Stimulated activated CD4-positive, alpha-beta T cell treated with anti-CD3 and anti-CD28 coated beads, Interleukin-15, amount 100 ng/mL, for 48 hours (primary cell): ENCODE measurements at places on chromosomes 2 and 18.

- no peak for DNase-seq
These were observed 25.5 kb downstream of the CHST10 start for GRCh38 chr2:100391735-100392515.

- DNase-seq: no peak
These were observed 50.9 kb downstream of the HK2 start for GRCh38 chr2:74884866-74885265.

DNA sequence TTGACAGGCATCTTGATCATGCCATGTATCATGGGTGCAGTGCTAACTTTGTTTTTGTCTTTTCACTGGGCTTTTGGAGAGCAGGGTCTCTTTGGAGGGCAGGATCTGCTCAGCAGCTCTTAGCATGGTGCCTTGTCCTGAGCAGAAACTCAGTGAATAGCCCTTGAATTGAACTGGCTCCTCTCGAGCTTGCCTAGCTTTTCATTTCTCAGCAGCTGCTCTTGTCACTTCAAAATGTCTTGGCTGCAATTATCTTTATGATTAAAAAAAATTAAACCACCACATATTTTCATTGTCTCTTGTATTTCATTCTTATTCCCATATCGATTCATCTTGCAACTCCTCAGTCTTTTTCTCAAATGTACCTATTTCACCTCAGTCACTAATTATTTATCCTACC is 50.5 kb downstream of the CCDC85A start:
- DNase-seq: no peak

- no peak for DNase-seq
These were observed 48.0 kb downstream of the ARHGAP15 start for GRCh38 chr2:143177096-143177786.

GRCh38 chr2:9251154-9252001 is 44.8 kb downstream of the ASAP2 start:
- DNase-seq: no peak

- DNase-seq: no peak
These were observed 419.3 kb upstream of the TNP1 start for GRCh38 chr2:217279140-217279539.

DNA sequence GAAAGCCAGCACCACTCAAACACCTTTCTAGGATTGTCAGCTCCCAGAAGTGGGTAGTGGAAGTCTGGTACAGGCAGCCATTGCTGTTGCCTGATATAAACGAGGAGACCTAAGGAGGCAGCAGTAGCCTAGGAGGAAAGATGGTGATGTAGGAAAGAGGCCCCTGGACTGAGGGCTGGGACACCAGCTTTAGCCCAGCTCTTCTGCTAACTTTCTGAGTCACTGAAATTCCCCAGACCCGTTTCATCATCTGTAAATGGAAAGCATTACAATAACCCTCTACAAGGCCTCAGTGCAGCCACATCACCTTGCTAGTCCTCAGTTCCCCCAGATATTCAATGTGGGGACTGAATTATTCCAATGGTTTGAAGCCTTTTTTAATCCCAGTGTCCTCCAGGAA is 336.5 kb downstream of the TNS1 start:
- no peak for DNase-seq

- no peak for DNase-seq
These were observed 80.4 kb downstream of the POLR1A start for GRCh38 chr2:86025229-86025820.

DNA sequence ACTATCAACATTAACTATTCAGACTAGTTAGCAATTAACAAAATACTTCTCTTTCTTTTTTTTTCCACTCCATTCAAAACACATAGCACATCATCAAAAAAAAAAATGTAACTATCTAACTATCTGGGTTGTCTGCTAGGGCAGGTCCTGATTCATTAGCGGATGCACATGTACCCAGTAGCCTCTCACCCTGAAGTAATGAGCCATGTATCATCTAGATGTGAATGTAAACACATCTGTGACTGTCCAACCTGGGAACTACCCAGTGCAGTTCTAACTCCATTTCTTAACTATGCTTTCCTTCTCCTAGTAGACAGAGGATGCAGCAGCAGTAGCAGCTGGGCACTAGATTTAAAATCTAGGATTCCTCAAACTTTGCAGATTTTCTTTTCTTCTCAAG is 183.1 kb upstream of the PIK3C3 start:
- no peak for DNase-seq

- no peak for DNase-seq
These were observed 108.1 kb downstream of the NUP35 start for GRCh38 chr2:183232161-183232865.

DNA sequence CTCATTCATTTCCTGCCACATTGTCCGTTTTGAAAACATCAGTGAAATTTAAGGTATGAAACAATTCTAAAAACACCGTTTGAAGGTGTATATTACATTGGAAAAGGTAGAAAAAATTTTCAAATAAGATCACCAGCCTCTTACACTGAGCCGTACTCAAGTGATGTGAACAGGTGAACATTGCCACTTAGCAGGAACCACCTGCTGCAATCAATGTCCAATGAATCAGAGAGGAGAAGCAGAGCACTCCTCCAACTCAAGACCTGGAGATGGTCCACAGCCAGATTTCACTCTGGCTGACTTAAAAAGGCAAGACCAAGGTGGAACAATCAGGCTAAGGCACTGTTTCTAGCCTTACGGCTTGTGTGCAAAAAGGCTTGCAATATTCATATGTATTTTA is 110.3 kb upstream of the TTN start:
- DNase-seq: no peak

GRCh38 chr2:287471-287885 is 413 bp downstream of the ALKAL2 start:
- DNase-seq: no peak

DNA sequence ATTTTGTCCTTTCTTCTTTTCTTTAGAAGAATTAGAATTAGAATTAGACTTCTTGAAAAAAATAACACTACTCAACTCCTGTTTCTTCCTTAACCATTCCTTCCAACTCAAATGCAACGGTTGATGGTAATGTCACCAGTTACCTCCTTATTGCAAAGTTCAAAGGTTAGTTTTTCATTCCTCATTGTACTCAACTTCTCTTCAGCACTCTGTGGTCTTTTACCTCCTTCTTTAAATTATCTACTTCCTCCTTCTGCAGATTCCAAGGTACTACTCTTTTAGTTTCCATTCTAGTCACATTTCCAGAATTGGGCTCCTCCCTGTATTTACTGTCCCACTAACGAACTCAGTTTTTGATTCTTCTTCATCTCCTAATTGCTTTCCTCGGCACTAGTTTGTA is 700.7 kb downstream of the SATB2 start:
- DNase-seq: no peak

GRCh38 chr2:25240636-25241035 is 72.3 kb upstream of the POMC start:
- DNase-seq: no peak

DNA sequence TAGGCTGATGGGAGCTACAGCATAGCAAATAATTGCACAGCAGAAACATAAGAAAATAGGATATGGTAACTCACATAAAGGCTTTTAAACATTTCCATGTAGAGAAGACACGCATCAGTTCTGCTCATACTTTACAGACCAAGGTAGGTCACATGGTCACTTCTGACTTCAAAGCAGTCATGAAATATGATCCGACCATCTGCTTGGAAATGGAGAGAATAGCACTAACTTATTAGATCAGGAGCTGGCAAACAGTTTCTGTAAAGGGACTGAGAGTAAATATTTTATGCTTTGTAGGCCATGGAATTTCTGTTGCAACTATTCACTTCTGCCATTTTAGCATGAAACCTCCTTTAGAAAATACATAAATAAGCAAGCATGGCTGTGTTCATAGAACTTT is 936.6 kb upstream of the FANCL start:
- no peak for DNase-seq

GRCh38 chr2:134683561-134684112 is 35.2 kb downstream of the TMEM163 start:
- DNase-seq: peak; percentile 10

- DNase-seq: no peak
These were observed 7.3 kb upstream of the ETAA1 start for GRCh38 chr2:67389788-67390187.

DNA sequence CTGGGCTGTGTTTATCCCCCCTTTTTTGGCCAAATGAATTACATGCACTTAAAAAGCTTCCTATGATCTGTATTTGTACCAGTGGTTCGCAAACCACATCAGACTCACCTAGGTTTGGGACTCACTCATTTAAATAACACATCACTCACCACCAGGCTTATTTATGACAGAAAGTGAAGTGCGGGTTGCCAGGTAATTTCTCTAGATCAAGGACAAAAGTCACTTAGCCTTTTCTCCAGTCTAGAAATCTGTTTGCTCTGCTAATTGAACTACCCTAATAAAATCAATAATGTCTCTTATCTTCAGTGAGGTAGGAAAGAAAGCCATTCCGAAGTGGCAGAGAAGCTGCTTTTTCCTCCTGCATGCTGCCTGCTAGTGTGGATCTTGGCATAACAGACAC is 88.1 kb upstream of the SLC8A1 start:
- DNase-seq: no peak

- DNase-seq: no peak
These were observed 17.1 kb upstream of the VPS4B start for GRCh38 chr18:63439334-63439733.

GRCh38 chr2:48080534-48081316 is 174.4 kb upstream of the FBXO11 start:
- DNase-seq: no peak

DNA sequence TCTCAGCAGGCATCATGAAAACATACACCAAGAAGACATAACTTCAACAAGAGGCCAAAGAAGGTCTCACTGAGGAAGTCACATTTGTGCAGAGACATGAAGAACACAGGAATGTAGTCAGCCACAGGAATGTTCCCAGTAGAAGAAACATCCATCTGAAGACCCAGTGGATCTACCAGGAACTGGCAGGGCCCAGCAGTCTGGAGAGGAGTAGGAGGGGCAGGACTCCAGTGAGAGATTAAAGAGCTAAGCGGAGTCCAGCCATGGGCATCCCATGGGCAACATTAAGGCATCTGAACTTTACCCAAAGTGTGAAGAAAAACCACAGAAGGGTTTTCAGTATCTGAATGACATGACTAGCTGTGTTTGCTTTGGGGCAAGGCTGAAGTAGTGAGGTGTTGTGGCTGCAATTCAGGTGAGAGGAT is 103.1 kb downstream of the UPP2 start:
- DNase-seq: no peak

DNA sequence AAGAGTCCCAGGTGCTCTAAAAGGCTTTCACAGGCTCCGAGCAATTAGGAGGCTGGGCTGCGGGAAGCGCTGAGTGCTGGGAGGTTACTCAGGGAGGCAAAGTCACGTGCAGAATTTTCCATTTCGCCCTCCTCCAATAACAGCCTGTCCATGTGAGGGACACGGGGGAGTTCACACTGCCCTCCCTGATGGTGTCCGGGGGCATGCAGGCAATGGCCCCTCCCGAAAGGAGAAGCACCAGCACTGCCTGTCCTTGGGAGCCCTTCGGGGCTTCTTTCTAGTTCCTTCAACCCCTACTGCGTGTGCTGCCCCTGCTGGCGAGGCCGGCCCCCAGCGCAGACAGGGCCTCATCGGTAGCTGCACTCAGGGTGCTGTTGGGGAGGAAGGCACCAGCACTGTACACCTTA is 63.1 kb upstream of the HPCAL1 start:
- DNase-seq: no peak

DNA sequence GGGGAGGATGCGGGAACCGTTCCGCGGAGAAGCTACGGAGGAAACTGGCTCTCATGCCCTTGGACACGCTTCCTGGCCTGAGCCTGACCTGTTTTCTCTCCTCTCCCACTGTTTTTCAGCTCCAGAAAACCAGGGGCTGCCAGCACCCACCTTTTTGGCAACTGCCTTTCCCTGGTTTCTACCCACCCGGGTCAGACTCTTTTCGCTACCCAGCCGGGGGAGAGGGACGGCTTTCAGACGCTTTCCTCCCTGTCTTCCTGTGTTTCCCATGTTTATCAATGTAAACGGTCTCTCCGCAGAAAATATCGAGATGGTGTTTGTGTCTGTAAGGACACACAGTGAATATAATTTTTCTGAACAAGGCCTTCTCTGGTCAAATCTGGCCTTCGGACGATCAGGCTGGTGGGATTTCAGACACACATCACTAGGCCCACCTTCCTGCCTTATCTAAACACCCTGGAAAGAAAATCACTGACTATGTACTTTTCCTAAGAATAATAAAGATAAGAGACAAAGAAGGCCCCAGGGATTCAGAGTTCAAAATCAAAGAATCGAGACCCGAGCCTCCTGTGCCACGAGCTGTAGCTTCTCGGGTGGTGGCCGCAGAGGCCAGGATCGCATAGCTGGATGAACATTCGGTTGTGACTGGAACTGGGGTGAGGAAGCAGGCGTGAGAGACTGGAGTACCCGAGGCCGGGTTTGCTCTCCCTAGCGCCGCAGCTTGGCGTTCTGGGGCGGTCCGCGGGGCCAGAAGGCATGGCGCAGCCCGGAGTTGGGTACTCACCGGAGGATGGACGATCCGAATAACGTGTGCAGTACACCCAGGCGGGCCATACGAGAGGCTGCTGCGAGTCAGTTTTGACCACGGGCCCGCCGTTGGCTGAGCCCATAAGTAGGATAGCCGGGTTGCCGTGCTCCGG is 1.7 kb downstream of the EN1 start:
- DNase-seq: no peak

DNA sequence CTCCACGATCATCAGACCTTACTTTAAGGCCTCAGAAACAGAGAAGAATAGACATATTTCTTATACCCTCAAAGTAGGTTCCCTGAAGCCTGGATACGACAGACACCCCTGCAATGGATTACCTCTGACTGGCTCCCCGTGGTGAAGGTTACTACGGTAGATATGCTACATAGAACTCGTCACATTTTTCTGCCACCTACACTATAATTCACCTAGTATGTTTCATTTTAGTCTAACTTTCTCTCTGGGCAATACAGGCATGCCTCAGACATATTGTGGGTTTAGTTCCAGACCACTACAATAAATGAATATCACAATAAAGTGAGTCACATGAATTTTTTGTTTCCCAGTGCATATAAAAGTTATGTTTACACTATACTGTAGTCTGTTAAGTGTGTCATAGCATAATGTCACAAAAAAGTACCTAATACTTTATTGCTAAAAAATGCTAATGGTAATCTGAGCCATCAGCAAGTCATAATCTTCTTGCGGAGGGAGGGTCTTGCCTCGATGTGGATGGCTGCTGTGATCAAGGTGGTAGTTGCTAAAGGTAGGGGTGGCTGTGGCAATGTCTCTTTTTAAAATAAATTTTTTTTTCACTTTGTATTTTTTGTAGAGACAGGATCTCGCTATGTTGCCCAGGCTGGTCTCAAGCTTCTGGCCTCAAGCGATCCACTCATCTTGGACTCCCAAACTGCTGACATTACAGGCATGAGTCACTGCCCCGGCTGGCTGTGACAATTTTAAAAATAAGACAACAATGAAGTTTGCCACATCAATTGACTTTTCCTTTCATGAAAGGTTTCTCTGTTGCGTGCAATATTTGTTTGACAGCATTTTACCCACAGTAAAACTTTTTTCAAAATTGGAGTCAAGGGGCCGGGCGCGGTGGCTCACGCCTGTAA is 64.6 kb downstream of the TGIF1 start:
- no peak for DNase-seq
